ENCODE measurements at places on chromosomes 1 and 21. TPM values are rescaled to one million over a fixed set of nuclear protein-coding genes. Genes with fewer than 3 reads are reported as not detected.

Gene CAMK1G
- polyA plus RNA-seq = 3.0 TPM

Gene LCE6A
- polyA plus RNA-seq = not detected

Gene FCGR2B
- not detected for polyA plus RNA-seq

Gene RPE65
- polyA plus RNA-seq = not detected

Gene ARTN
- polyA plus RNA-seq = 0.36 TPM

Gene CD5L
- not detected for polyA plus RNA-seq

Gene GBP6
- not detected for polyA plus RNA-seq

Gene VCAM1
- polyA plus RNA-seq = 0.71 TPM

Gene RNU1-3
- polyA plus RNA-seq = not detected

Gene DENND2C
- 2.9 TPM for polyA plus RNA-seq
